K562 (cell line): ENCODE measurements at places on chromosomes 2 and 18. TPM values are rescaled to one million over a fixed set of nuclear protein-coding genes. Genes with fewer than 3 reads are reported as not detected.

The INO80D gene
- polyA plus RNA-seq: 1.7 and 1.9 TPM in 2 replicates

- H3K27ac ChIP-seq: no peak overlapping the region
- H3K4me1 ChIP-seq: no peaks in the 10 kb centered on the region
- H3K27me3 ChIP-seq: no peaks in the 10 kb centered on the region
- no peaks in the 10 kb centered on the region for H3K36me3 ChIP-seq
These were observed 2.8 kb downstream of the IRS1 start for GRCh38 chr2:226796840-226797288.

DNA sequence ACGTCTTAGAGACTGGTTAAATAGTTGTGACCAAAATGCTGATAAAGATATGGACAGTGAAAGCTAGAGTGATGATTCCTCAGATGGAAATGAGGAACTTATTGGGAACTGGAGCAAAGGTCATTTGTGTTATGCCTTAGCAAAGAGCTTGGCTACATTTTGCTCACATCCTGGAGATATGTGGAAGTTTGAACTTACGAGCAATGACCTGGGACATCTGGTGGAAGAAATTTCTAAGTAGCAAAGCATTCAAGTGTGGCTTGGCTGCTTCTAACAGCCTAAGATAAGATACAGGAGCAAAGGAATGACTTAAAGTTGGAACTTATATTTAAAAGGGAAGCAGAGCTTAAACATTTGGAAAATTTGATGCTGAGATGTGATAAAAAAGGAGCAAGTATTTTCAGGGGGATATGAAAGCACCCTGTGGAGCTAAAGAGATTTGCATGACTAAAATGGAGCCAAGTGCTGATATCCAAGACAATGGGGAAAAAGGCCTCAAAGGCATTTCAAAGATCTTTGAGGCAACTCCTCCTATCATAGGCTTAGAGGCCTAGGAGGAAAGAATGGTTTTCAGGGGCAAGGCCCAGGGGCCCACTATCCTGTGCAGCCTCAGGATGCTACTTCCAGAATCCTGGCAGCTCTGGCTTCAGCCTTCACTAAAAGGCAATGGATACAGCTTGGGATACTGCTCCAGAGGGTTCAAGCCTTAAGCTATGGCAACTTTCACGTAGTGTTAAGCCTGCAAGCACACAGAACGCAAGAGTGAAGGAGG lies 124.1 kb upstream of the KLHL14 start:
- no peaks in the 10 kb centered on the region for H3K36me3 ChIP-seq
- H3K4me1 ChIP-seq: no peaks in the 10 kb centered on the region
- H3K27ac ChIP-seq: no peak overlapping the region
- H3K4me3 ChIP-seq: no peak overlapping the region

- H3K4me3 ChIP-seq: no peak overlapping the region
- H3K36me3 ChIP-seq: no peaks in the 10 kb centered on the region
These were observed 74.9 kb downstream of the ATP8B1 start for GRCh38 chr18:57727952-57728807.
